ENCODE measurements at places on chromosomes 3 and 15. TPM values are rescaled to one million over a fixed set of nuclear protein-coding genes. Genes with fewer than 3 reads are reported as not detected.

- no peak for DNase-seq
Measured at GRCh38 chr3:27451251-27451650, 32.9 kb downstream of the SLC4A7 start.

The PLAAT1 gene
- total RNA-seq, result 0.99 TPM

- peak; percentile 72 for DNase-seq
Measured at GRCh38 chr3:64666171-64666588, 21.6 kb downstream of the ADAMTS9 start.

The CNTN3 gene
- 0.91 TPM for total RNA-seq

- DNase-seq, result no peak
Measured at GRCh38 chr3:150547045-150547741, 606 bp downstream of the EIF2A start.

GRCh38 chr15:59931646-59932261 is 72.4 kb upstream of the FOXB1 start:
- DNase-seq, result no peak

- DNase-seq, result no peak
Measured at GRCh38 chr15:71677352-71677751, 133.0 kb upstream of the NR2E3 start.

GRCh38 chr3:76651784-76652183 is 388.1 kb upstream of the ROBO2 start:
- DNase-seq, result no peak

The CDHR4 gene
- not detected for total RNA-seq

DNA sequence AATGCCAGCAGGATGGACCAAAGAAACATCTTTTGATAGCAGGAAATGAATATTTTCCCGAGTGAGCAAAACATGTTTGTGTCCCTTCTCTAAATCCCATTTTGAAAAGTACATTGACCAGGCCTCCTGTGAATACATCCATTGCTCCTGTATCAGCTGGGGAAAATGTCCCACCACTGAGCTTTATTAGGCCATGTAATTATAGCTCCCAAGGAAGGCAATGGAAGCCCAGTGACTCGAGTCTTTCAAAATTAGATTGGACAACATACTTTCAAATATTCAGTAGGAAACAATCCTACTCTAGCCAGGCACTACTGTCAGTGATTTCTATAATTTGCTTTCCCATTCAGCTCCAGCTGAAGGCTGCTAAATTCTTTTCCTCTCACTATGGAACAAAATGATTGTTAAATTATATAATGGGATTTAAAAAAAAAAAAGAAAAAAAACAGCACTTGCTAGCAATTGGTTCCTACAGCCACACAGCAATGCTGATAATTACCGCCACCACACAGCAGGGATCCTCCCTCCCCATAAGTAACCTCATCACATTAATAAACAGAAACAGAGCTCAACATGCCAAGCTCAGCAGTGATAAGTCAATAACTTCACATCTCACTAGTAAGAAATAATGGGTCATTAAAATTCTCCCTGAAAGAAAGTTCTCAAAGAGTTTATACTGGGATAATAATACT is 172.4 kb upstream of the SLC2A2 start:
- DNase-seq, result no peak

- DNase-seq, result no peak
Measured at GRCh38 chr3:130925628-130926027, 31.7 kb downstream of the ATP2C1 start.

The DUOX1 gene
- 0.63 TPM for total RNA-seq

GRCh38 chr15:79916502-79917132 is 19.8 kb upstream of the MTHFS start:
- DNase-seq, result no peak

- DNase-seq, result no peak
Measured at GRCh38 chr3:94522488-94522887, 459.6 kb downstream of the NSUN3 start.

GRCh38 chr15:58669108-58669507 is 80.4 kb downstream of the ADAM10 start:
- no peak for DNase-seq

The P2RY1 gene
- total RNA-seq, result 3.3 TPM

- DNase-seq, result no peak
Measured at GRCh38 chr3:120765830-120766493, 23.4 kb downstream of the GTF2E1 start.

The ATP2B2 gene
- 0.75 TPM for total RNA-seq

DNA sequence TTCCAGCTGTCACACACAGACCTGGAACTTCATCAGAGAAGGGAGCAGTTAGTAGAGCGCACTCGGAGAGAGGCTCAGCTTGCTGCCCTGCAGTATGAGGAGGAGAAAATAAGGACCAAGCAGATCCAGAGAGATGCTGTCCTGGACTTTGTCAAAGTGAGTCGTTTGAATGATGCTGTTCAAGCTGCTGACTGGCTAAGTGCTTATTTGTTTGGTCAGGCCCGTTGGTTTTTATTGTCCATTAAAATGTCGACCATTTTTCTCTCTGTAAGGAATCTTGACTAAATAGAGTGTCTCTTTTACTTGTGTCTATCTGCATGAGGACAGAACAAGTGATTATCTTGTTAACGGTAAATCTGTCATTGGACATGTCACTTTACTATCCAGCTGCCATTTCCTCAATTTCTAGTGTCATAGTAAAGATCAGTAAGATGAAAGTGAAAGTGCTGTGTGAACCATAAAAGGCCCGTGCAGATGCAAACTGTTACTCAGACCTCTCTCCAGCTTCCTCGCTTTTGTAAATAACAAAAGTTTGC is 56.9 kb downstream of the LRCH3 start:
- no peak for DNase-seq

- no peak for DNase-seq
Measured at GRCh38 chr3:190432216-190432615, 17.5 kb downstream of the TMEM207 start.

DNA sequence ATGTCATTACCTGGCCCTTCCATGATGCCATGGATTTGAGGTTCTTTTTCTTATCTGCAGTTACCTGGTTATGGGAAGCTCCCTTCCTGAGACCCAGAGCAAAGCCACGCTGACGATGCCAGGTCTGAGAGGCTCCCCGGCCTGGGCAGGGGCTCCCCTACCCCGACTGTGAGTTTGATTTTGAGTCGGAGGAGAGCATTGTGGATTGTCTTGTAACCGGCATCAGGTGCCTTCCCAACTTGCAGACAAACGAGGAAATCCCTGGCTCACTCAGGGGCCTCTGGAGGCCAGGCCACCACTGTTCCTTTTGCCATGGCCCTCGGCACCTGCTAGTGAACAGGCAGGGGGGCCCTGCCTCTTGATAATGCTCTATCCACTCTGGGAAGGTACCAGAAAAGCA is 151.4 kb downstream of the ATP10A start:
- DNase-seq, result no peak

DNA sequence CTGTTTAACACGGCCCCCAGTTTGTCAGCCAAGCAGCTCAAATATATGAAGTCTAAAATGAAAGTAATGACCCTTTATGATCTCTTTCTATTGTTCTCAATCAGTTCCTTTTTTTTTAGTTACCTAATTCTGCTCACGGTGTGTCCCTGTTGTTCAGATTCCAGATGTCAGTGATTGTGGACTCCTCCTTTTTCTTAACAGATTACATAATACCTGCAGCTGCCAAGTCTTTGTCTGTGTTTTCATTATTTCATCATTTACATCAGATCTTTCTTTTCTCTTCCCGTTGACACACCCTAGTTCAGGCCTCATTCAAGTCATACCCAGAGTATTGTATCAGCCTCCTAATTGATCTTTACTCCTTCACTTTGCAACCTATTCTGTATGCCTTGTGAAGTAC is 56.1 kb upstream of the SKIL start:
- no peak for DNase-seq

DNA sequence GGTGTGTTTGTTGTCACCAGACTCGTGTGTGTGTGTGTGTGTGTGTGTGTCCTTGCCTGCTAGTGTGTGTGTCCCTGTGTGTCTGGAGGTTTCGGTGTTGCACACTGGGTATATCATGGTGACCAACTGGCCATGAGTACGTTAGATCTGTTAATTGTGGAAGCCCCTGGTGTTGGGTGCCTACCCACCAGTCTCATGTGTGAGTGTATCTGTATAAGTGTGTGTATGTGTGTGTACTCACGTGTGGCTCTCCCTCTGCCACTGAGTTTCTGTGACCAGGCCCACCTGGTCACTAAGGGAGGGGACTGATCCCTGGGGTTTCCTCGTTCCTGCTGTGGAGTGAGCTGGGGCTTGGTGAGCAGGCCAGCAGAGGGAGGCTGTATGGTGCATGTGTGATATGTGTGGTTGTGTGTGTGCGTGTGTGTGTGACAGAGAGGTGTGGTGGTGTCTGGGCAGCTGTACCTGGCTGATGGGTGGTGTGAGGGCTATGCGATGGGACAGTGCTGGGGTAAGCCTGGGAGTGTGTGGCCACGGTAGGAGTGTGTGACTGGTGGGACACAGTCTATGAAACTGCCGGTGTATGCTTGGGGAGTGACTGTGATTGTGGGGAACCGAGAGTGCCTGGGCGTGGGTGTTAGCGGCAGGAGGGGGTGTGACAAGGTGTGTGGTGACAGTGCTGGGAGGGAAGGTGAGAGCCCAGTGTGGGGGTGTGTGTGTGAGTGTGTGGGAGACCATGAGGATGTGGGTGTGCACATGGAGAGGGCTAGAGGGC is 1.8 kb downstream of the PRKCD start:
- no peak for DNase-seq

DNA sequence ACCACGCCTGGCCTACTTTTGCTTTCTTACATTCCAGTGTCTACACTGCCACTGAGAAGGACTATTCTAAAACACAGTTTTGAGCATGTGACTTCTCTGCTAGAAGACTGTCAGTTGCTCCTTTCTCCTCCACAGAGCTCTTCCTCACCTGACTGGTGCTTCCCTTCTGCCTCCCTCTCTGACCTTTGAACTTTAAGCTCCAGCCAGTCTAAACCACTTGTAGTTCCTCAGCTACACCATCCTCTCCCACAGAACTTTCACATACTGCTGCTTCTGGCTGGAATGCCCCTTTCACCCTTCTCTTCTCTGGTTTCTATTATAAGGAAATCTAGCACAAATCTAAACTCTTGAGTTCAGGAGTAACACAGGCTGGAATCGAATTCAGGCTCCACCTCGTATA is 9.1 kb downstream of the NCEH1 start:
- DNase-seq, result no peak

The PLD1 gene
- total RNA-seq, result 18.7 TPM

- DNase-seq, result no peak
Measured at GRCh38 chr3:194257916-194258668, 93.0 kb downstream of the CPN2 start.

The CLDN16 gene
- not detected for total RNA-seq

- no peak for DNase-seq
Measured at GRCh38 chr3:171163101-171164066, 136.9 kb upstream of the SLC2A2 start.

The AQR gene
- total RNA-seq, result 18.7 TPM

GRCh38 chr3:23161308-23161707 is 41.8 kb upstream of the UBE2E2 start:
- DNase-seq, result no peak

The GREM1 gene
- total RNA-seq, result 8.6 TPM

- no peak for DNase-seq
Measured at GRCh38 chr3:124984754-124985153, 50.2 kb upstream of the MUC13 start.

- DNase-seq, result no peak
Measured at GRCh38 chr3:33388374-33389100, 51.7 kb downstream of the UBP1 start.

GRCh38 chr3:38960042-38960622 is 91.6 kb downstream of the SCN11A start:
- no peak for DNase-seq

- no peak for DNase-seq
Measured at GRCh38 chr3:182182531-182182968, 470.8 kb downstream of the SOX2 start.

DNA sequence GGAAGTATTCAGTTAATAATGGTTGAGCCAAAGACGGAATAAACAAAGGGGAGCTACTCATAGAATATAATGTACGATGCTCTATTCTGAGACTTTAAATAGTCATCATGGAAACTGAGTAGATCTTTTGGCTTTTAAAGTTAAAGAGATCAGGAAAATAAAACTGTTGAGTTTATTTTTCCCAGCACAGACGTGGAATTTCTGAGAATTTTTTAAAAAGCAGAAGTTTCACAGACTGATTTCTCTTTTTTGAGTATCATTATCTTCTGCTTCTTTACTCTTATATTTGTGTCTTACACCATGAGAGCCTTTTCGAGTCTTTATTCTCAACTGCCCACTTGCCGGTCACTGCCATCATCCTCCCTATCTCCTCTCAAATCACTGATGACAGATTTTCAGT is 13.2 kb downstream of the P2RY14 start:
- no peak for DNase-seq

Data from esophagus muscularis mucosa (tissue), 4 donors.